ENCODE measurements at places on chromosomes 16 and 17. TPM values are rescaled to one million over a fixed set of nuclear protein-coding genes. Genes with fewer than 3 reads are reported as not detected.

The TSPAN10 gene
- total RNA-seq: 1.9 TPM

The FOXL1 gene
- 25.6 TPM for total RNA-seq

The C1QTNF1 gene
- 8.0 TPM for total RNA-seq

The CAPNS2 gene
- not detected for total RNA-seq

The ESRP2 gene
- total RNA-seq: 6.2 TPM

The KRT13 gene
- total RNA-seq: not detected

The GLIS2 gene
- total RNA-seq: 73.4 TPM

The SRCIN1 gene
- 0.25 TPM for total RNA-seq

The BHLHA9 gene
- total RNA-seq: not detected

The SP6 gene
- 0.38 TPM for total RNA-seq

The TEKT5 gene
- not detected for total RNA-seq

The SOCS7 gene
- 8.6 TPM for total RNA-seq

The DHX8 gene
- total RNA-seq: 28.8 TPM

The TNFRSF13B gene
- not detected for total RNA-seq

The NRN1L gene
- total RNA-seq: 1.5 TPM

The KRT17 gene
- 2.3 TPM for total RNA-seq

The NGFR gene
- 0.13 TPM for total RNA-seq

The RASD1 gene
- 0.33 TPM for total RNA-seq

The CCL4 gene
- total RNA-seq: not detected

The CA4 gene
- not detected for total RNA-seq

The CNTNAP1 gene
- 9.8 TPM for total RNA-seq

The WNT9B gene
- not detected for total RNA-seq

The SOX9 gene
- total RNA-seq: 14.3 TPM

The OR4D1 gene
- not detected for total RNA-seq

The ABCC12 gene
- total RNA-seq: not detected

The CEMP1 gene
- not detected for total RNA-seq

The PPP1R1B gene
- total RNA-seq: 0.13 TPM

The CCL8 gene
- total RNA-seq: not detected

The MILR1 gene
- total RNA-seq: not detected

The ALOX15 gene
- total RNA-seq: not detected

The CALB2 gene
- not detected for total RNA-seq

The ZNF287 gene
- total RNA-seq: 6.3 TPM

The ITGA3 gene
- 1,072 TPM for total RNA-seq

The EVI2A gene
- total RNA-seq: not detected

The GPR139 gene
- not detected for total RNA-seq

The CCL7 gene
- not detected for total RNA-seq

The CRYBA1 gene
- not detected for total RNA-seq

The BORCS6 gene
- 10.1 TPM for total RNA-seq

The GUCY2D gene
- not detected for total RNA-seq

All from mesangial cell (primary cell).